ENCODE measurements at places on chromosomes 4 and X.

- no peak for DNase-seq
These were observed 47.3 kb upstream of the STK26 start for GRCh38 chrX:131975851-131976250.

GRCh38 chrX:114717921-114718320 is 134.0 kb downstream of the HTR2C start:
- peak; percentile 0 for DNase-seq

DNA sequence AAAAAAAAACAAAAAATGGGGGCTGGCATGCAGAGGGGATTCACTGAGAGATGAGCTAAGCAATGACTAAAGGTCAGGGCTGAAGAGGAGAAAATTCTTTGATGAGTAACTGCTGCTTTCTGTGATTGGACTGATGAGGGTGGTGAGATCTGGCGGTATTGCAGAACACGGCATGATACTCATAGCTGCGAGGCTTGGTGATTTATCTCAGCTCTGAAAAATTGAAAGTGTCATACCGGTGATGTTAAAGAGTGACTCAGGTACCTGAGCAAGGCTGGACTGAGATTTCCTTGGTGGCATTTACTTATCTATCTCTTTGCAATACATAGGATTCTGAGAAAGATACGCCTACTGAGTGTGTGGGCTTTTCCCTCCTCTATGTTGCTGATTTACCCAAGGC is 204.1 kb upstream of the DDX53 start:
- DNase-seq = no peak

DNA sequence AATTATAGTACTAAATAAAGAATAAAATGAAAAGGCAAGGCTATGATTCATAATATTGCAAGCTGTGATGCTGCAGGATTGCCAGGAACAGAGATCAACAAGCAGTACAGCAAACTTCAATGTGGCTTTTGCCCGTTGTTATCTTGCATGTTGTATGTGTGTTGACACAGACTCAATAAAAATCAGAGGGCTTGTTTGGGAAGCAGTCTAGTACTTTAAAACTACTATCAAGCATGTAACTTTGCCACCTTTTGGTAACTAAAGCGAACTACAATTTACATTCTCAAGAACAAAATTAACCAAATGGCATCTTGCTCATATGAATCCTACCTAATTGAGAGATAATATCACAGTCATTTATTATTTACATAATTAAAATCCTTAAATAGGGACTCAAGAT is 79.8 kb upstream of the GPM6A start:
- no peak for DNase-seq

DNA sequence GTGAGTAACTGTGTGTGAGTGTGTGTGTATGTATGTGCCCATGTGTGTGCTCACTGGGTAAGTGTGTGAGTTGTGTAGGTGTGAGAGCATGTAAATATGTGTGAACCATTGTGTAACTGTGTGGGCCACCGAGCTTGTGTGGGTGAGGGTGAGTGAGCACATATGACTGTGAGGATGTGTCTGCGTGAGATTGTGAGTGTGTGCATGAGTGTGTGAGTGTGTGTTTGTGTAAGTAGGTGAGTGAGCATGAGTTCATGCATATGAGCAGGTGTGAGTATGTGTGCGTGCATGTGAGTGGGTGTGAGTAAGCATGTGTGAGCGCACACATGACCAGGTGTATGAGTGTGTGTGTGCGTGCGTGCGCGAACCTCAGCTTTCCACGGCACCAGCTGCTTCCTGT is 1.4 kb upstream of the ATP2B3 start:
- DNase-seq = peak; percentile 30

- DNase-seq = no peak
These were observed 28.7 kb downstream of the DOK7 start for GRCh38 chr4:3491681-3492405.

- no peak for DNase-seq
These were observed 172.1 kb downstream of the OPHN1 start for GRCh38 chrX:68261060-68261672.

GRCh38 chrX:10052906-10053625 is 85.9 kb downstream of the CLDN34 start:
- peak; percentile 44 for DNase-seq

DNA sequence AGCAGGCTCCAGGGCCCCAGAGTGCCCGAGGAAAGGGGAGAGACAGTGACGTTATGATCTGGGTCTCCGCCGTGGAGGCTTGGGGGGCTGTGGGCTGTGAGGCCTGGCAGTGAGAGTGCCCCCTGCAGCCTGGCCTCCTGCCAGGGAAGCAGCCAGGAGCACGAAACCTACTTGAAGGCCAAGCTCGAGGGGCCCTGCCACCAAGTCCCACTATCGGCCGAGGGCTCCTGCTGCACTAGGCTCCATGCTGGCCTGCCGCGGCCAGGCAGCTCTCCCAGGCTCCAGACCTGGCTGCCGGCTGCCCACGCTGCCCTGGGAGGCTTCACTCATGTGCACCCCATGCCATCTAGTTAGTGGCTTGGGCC is 18.7 kb downstream of the FLNA start:
- no peak for DNase-seq

DNA sequence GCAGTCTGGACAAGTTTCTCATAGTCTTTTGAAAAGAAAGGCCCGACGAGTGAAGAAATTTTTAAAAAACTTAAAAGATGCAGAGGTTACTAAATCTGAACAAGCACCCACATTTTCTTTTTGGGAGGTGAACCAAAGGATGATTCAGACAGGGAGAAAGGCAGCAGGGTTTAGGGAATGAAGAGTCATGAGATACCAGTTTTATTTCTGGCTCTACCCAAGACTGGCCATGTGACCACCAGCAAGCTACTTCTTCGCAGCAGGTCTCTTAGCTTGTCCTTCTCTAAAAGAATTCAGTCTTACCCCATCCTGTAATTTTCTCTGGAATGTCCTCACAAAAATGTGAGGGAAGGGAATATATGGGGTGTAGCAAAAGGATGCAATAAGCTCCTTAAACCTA is 37.6 kb downstream of the AMOT start:
- DNase-seq = no peak

GRCh38 chr4:149062997-149063396 is 620.8 kb upstream of the NR3C2 start:
- DNase-seq = no peak

DNA sequence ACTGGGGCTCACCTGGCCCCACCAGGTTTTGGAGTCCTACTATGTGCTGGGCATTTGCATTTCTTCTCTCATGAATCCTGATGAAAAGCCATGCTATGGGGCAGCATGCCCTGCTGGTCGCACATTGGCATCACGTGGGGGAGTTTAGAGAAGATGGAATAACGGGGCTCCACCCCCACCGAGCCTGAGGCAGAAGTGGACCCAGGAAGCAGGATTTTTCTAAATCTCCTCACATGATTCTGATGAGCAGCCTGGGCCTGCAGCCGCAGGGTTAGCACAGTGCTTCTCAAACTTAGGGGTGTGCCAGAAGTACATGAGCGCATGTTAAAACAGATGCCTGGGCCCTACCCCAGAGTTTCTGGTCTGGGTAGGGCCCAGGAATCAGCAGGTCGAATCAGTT is 4.6 kb upstream of the SORCS2 start:
- DNase-seq = no peak

- peak; percentile 58 for DNase-seq
These were observed 529 bp downstream of the DHRSX start for GRCh38 chrX:2500091-2500802.

DNA sequence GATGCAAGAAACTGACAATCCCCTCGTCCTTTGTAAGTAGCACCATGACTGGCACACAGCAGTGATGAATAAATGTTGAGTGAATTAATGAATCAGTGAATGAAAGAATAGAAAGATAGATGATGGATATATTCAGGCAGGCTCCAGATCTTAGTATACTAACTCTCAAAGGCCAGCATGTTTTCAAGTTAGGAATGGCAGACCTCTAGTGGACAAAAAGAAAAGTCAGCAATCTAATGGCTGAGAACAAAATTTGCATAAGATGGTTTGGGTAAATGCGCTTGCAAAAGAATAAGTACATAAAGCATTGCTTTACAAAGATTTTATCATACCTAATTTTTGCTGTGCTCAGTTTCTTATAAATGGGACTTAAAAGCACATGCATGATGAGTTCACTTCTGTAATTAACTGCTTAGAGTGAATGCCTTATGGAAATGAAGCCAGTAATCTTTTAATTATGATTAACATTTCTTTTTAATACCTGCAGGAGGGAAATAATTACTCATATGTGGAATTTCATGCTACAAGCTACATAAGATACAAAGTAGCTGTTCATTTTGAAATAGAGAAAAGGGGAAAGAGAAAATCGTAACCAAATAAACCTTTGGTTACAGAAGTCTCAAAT is 126.9 kb upstream of the GPRIN3 start:
- peak; percentile 64 for DNase-seq

DNA sequence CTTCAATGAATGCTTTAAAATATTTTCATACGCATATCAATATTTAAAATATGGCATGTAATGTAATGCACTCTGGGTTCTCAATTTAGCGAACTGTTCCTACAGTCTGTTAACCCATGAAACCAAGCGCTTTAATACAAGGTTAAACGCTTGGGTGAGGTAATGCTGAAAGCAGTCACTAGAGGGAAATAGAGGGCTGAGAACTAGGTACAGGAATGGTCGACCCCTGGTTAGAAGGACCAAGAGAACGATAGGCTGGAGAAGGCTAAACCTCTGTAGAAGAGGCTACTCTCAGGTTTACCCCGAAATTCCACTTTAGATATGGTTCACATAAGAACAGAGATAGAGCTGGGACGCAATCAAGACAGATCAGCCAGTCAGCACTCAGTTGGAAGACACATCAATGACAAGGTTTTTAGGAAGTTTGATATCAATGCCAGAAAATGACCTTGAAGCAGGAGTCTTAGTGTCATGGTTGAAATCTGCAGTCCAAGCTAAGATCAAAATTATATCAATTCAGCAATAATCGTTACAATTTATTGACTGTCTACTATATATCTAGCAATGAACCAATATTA is 26.9 kb downstream of the ARSJ start:
- DNase-seq = peak; percentile 89

DNA sequence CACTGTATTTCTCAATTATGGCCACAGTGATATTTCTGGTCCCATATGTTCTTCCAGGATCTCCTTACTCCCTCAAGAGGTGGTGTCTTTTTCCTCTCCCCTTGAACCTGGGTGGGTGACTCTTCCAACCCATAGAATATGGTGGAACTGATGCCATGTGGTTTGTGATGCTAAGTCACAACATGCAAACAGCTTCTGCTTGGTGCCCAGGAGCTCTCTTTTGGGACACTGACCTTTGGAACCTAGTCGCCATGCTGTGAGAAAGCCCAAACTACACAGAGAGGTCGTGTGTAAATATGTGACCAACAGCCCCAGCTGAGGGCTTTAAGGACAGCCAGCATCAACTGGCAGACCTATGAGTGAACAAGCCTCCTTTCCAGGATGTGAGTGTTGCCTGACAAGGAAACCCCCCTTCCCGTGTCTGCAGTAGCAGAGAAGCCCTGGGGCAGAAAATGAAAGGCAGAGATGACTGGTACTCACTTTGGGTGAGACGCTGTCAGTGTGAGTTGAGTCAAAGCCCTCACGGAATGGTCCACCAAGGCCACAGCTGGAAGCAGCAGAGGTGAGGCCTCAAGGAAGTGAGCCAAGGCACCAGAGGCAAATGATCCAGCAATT is 223.4 kb downstream of the BCOR start:
- no peak for DNase-seq

DNA sequence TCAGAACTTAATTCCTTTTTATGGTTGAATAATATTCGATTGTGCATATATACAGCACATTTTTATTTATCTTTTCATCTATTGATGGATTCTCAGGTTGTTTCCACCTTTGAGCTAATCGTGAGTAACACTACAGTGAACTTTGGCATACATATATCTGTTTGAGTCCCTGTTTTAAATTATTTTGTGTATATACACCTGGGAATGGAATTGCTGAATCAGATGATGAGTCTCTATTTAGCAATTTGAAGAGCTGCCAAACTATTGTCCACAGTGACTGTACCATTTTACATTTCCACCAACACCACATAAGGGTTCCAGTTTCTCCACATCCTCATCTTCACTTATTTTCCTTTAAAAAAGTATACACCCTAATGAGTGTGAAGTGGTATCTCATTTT is 166.2 kb upstream of the FGF13 start:
- no peak for DNase-seq

GRCh38 chr4:112277220-112277619 is 8.5 kb downstream of the TIFA start:
- DNase-seq = no peak

DNA sequence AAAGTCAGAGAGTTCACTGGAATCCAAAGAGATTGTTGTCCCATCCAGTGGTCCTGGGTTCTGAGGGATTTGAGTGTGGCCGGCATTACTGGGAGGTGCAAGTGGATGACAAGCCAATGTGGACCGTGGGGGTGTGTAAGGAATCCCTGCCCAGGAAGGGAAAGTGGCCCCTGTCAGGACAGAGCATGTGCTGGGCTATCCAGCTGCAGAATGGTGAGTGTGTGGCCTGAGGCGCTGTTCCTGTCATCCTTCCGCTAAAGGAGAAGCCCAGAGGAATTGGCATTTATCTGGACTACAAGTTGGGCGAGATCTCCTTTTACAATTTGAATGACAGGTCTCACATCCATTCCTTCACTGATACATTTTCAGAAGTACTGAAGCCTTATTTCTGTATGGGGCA is 20.4 kb upstream of the TRIM60 start:
- DNase-seq = no peak

DNA sequence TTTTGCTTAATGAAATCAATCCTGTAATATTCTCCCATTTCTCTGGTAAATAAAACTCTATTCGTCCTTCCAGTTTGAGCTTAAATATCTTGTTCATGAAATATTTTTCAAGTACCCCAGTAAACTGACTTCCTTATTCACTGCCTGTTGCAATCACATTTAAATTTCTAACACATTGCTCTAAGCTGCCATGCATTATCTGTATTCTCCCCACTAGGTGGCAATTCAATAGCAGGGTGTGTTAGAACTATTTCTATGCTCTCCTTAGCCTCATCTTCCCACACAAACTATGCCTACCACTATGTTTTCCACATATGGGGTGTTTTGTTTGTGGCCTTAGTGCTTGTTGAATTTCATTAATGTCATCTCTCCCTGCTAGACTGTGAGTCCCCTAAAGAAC is 377.1 kb upstream of the HS3ST1 start:
- DNase-seq = peak; percentile 76

DNA sequence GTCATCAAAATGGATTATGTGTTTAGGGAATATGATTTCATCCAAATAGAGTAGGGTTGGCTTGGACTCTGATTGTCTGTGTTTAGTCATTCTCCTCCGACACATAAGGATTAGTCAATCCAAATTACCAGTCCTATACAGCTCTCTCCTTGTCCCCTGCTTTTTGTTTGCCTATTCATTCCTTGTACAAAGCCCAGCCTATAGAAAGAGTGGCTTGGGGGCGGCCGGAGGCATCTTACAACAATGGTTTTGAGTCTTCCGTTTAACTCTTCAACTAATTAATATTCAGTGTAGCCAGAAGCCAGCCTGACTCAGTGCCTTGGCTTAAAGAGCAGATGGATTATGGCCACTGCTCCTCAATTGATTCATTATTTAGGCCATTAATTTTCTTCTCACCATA is 796.6 kb upstream of the POU3F4 start:
- no peak for DNase-seq

- DNase-seq = no peak
These were observed 46.0 kb downstream of the ELOVL6 start for GRCh38 chr4:110152386-110152785.

- no peak for DNase-seq
These were observed 43.8 kb upstream of the ARHGAP24 start for GRCh38 chr4:85431156-85431555.
